ENCODE measurements at places on chromosomes 6 and 20.
A peak's percentile ranks its signal among the peaks of the same experiment; 100 is the strongest.

- no peak for DNase-seq
These were observed 98.8 kb downstream of the EPB41L2 start for GRCh38 chr6:130964289-130964688.

DNA sequence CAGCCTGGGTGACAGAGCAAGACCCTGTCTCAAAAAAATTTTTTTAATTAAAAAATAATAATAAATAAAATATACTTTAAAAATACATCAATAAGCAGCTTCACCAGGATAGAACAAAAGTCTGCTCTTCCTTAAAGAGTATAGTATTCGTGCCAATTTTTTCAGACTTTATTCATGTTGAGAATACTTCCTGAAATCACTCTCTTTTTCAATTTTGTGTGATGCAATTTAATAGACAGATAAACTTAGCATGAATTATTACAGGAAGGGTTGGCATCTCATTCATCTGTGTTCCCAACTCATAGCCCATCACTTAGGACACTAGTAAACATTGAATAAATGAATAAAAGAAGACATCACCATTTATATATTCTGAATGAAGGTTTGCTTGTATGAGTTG lies 52.4 kb downstream of the IPCEF1 start:
- DNase-seq, result no peak

DNA sequence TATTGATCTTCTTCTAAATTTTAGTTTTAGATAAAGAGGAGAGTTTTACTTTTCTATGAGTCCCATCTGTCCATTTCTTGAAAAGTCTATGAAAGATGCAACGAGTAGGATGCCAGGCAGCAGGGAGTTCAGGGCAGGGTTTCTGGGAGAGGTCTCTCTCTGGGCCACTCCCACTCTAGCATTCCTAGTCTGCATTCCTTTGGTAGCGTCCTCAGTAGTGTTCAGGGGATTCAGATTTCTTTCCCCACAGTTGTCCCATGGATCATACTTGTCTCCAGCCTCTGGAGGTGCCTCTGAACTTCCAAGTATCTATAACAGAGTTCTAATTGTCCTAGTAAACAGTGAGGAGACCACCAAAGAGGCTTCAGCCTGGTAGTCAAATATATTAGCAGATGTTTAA lies 225.3 kb downstream of the RIMS1 start:
- DNase-seq, result no peak

GRCh38 chr6:1422290-1422689 lies 32.9 kb downstream of the FOXF2 start:
- no peak for DNase-seq

- DNase-seq, result no peak
These were observed 7.4 kb upstream of the PNRC1 start for GRCh38 chr6:89073014-89073620.

- DNase-seq, result no peak
These were observed 11.3 kb downstream of the GTSF1L start for GRCh38 chr20:43715511-43715910.

DNA sequence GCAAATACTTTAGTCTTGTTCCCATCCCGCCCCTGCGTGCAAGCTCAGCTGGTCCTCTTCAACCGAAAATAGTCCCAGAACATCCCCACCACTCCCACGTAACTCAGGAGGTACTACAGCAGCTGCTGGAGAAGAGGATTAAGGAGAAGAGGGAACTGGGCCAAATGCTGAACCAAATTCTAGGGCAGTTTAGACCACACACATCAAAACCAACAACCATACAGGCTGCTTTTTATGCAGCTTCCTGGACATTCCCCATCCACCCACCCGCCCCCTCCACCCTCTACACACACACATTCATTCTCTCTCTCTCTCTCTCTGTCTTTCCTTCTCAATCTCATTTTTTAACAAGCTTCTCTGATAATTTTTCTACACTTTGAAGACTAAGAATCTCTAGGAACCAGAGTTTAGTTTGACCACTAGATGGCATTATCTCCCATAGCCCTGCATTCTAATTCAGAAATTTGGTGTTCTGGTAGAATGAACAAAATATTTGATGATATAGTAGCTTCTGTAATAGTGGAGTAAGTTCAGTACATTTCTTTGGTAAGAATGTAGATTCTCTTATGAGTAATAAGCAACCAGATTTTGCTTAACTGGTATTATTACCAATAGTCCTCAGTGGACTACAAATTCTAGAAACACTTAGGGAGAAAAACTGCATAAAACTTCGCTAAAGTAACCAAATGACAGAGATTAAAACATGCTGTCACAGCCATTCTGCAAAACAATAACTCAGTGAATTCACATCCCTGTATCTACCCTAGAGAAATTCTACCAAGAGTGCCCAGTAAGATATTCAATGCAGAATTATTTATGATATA lies 52.1 kb upstream of the BEND6 start:
- no peak for DNase-seq

- no peak for DNase-seq
These were observed 13.6 kb upstream of the MYMX start for GRCh38 chr6:44202972-44203750.

GRCh38 chr20:15763366-15763765 lies 809.9 kb downstream of the KIF16B start:
- DNase-seq, result no peak

DNA sequence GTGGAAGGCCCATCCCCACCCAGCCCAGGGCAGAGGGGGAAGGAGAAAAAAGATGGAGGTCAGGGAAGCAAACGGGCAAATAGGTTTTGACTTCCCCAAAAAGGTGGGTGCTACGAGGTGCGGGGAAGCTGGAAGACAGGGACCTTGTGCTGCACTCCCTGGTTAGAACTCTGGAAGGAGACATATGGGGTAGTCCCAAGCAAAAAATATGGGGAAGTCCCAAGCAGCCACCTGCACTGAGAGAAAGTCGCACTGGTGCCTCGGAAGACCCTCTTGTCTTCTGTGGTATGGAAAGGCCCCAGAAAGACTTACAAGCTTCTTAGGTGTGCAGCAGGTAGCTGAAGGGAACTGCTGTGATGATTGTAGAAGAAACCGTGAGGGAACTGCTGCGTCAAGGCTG lies 93.8 kb upstream of the CEP85L start:
- DNase-seq, result peak; percentile 74

DNA sequence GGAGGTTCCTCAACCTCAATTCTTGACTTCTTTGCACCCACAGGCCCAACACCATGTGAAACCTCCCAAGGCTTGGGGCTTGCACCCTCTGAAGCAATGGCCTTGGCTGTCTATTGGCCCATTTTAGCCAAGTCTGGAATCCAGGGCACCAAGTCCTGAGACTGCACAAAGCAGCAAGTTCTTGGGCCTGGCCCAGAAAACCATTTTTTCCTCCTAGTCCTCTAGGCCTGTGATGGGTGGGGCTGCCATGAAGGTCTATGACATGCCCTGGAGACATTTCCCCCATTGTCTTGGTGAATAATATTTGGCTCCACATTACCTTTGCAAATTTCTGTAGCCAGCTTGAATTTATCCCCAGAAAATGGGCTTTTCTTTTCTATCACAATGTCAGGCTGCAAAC lies 849.6 kb upstream of the MANEA start:
- no peak for DNase-seq

GRCh38 chr6:35973670-35974222 lies 50.7 kb downstream of the SLC26A8 start:
- DNase-seq, result no peak

DNA sequence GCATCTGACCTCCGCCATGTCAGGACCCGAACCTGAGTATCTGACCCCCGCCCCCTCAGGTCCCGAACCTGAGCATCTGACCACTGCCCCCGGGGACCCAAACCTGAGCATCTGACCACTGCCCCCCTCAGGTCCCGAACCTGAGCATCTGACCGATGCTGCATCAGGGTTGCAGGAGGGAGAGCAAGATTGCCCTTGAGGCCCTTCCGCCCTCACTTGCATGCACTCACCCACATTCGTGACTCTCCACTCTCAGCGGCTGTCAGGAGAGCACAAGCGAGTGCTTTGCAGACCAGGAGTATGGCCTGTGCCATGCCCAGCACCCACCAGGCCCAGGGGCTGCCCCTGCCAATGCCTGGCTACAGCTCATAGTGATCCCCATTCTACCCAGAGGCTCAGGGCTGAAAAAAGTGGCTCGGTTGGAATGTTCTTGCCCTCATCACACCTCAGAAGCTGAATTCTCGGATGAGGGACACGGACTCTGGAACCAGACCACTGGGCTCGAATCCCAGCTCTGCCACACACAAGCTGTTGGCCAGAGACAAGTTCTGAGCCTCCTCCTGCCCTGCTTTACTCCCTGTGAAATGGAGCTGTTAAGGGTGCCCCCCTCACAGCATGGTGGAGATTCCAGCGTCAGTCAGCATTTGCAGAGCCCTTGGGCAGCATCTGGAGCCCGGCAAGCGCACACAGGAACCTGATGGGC lies 82.1 kb downstream of the DLL1 start:
- peak; percentile 89 for DNase-seq
